Breast epithelium (tissue), 4 donors: ENCODE measurements at places on chromosomes 7 and 10. TPM values are rescaled to one million over a fixed set of nuclear protein-coding genes. Genes with fewer than 3 reads are reported as not detected.

Gene INSYN2A
- total RNA-seq, result 5.9 TPM

Gene KNDC1
- 0.98 TPM for total RNA-seq

Gene SLC16A9
- 1.2 TPM for total RNA-seq

GRCh38 chr10:51705774-51706173 lies 6.4 kb upstream of the CSTF2T start:
- no peak for DNase-seq

GRCh38 chr10:81792729-81793128 lies 82.3 kb upstream of the NRG3 start:
- no peak for DNase-seq

- DNase-seq, result no peak
These were observed 118.3 kb downstream of the RAPGEF5 start for GRCh38 chr7:22238354-22239311.
